ENCODE measurements at places on chromosomes 4 and X.

DNA sequence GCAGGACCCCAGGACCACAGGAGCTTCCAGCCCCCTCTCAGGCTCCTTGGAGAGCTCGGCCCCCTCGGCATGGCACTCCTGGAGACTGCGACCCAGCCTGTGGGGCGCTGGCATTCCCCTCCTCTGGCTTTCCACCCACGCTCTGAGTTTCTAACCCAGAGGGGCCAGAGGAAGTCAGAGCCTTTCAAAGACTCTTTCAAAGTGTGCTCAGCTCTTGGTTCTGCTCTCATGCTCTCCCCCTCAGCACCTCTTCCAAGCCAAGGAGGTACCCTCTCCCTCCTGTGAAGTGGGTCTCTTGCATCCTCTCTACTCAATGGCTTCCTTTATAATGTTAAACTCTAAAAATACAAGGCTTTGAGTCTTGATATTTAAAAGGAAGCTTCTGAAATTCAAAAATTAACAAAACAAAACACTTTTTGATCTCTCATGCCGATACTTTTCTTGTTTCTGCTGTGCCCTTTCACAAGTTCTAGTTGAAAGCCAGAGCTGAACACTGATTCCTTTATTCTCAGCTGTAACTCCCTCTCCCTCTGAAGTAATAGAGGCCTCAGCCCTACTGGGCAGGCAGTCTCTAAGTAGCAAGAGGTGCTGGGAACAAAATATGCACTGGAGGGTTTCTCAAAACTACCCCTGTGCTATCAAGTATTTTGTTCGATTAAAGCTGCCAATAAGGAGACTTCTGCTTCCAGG, 82.8 kb downstream of the NAT8L start:
- DNase-seq, result no peak

DNA sequence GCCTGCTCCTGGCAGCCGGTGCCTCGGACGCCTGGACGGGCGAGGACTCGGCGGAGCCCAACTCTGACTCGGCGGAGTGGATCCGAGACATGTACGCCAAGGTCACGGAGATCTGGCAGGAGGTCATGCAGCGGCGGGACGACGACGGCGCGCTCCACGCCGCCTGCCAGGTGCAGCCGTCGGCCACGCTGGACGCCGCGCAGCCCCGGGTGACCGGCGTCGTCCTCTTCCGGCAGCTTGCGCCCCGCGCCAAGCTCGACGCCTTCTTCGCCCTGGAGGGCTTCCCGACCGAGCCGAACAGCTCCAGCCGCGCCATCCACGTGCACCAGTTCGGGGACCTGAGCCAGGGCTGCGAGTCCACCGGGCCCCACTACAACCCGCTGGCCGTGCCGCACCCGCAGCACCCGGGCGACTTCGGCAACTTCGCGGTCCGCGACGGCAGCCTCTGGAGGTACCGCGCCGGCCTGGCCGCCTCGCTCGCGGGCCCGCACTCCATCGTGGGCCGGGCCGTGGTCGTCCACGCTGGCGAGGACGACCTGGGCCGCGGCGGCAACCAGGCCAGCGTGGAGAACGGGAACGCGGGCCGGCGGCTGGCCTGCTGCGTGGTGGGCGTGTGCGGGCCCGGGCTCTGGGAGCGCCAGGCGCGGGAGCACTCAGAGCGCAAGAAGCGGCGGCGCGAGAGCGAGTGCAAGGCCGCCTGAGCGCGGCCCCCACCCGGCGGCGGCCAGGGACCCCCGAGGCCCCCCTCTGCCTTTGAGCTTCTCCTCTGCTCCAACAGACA, 4.4 kb downstream of the SOD3 start:
- DNase-seq, result no peak

DNA sequence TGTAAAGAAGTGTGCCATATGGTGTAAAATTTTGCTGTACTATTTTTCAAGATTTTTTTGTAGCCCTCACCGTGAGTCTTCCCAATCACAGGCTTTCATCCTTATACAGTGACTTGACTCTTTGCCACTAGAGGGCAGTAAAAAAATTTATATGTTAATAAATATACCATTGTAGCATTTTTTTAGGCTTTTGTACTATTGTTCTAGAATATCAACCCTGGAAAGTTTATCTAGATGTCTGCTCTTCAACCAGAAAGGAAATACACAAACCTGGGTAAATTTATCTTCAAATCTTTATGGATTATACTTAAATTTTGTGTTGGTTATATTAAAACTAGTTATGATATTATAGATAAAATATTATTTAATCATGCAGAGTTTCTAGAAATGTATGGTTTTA, 235.3 kb downstream of the TENM3 start:
- DNase-seq, result no peak

DNA sequence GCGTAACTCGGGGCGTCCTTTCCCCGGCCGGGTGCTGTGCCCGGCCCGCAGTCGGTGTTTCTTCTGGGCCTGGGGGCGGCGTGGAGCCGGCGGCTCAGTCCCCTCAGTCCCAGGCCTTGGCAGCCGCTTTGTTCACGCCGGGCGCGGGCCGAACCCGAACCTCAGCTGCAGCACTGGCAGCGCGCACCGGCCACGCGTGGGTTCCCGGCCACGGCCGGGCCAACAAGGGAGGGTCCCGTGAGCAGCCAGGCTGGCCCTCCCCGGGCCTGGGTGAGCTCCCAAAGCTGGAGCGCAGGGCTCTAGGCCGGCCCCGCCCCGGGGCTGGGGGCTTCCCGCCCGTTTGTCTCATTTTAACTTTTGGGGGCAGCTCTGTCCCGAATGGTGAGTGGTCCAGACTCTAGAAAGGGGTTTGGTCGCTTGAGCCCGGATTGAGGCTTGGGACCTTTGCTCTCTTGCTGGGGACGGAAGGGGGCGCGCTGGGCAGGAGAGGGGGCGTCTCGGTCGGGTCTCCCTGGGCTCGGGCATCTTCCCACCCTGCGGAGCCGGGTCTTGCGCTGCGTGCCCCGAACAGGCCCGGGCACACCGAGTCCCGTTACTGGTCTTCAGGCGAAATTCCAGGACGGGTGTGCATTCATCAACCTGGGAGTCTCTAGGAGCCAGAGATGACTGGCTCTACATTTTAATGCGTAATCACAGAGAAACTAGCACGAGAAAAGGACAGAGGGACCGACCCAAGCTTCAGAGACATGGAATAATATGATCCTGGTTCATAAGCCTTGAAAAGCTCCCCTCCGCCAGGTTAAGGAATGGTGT, 177.1 kb downstream of the CBR4 start:
- no peak for DNase-seq

DNA sequence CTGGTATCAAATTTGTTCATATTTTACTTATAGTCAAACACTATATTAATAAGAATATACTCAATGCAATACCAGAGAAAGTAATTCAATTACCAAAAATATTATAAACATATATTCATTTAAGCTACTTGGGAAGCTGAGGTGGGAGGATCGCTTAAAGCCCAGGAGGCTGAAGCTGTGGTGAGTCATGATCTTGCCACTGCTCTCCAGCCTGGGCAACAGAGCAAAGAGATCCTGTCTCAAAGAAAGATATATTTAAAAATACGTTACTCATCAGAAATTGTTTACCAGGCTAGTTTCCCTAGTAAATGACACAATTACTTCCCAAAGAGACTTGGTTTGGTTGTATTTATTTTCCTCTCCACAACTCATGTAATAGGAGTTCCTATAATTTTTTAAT, 433.6 kb downstream of the GASK1B start:
- no peak for DNase-seq

DNA sequence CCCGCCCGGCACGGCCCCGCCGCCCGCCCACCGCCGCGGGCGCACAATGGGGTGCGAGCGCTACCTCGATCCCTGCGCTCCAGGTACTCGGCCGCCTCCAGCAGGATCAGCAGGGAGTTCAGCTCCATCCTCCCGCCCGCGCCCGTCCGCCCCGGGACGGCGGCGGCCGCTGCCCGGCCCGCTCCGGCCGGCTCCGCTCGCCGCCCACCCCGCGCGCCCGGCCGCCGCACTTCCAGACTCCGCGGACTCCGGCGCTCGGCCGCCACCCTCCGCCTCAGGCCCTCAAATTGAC, at the start of gene MXD4:
Gene MXD4, minus strand, starts transcription at position 257 of the 292 bp plus-strand sequence. Its CDS starts 129 bp downstream, at position 128.
- no peak for DNase-seq

DNA sequence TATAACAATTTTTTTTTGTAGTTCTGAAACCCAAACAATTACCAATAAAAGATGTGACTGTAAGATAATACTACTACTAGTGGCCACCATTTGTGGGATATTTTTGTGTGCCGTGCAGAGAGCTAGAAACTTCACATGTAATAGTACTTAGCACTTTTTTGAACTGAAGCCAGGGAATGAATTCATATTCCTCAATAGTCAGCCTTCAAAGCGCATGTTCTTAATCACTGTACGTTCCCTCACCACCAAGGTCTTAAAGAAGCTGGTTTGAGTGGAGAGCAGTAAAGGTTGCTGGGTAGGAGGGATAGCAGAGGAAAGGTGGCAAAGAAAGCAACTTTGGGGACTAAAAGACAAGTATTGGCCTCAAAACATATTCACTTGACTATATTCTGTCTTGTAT, 9.6 kb upstream of the RUFY3 start:
- no peak for DNase-seq

DNA sequence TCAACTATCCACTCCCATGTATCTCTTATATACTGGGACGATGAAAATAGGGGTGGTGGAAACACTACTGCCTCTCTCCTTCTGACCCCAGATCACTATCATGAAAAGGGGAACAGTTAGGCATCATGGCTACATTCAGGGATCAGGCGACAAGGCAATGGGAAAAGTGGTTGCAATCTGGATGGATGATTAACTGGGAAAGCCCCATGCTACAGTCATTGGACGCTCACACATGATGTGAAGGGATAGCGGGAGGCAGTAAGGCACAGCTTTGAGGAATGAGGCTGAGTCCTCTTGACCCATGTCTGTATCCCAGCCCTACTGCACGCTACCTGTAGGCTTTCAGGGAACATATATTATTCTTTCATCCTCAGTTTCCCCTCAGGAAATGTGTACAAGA, 10.2 kb downstream of the GASK1B start:
- no peak for DNase-seq

- peak; percentile 3 for DNase-seq
Measured at GRCh38 chr4:173333658-173334084, 487 bp downstream of the HMGB2 start.

GRCh38 chrX:2690856-2691542, at the start of gene CD99:
CD99 (plus strand) TSS chrX:2691295; CDS start chrX:2691361, 66 bp downstream.
- no peak for DNase-seq

- DNase-seq, result no peak
Measured at GRCh38 chr4:98930311-98930865, 1.5 kb upstream of the EIF4E start.

GRCh38 chr4:21991050-21991449, 42.5 kb upstream of the KCNIP4 start:
- DNase-seq, result no peak

DNA sequence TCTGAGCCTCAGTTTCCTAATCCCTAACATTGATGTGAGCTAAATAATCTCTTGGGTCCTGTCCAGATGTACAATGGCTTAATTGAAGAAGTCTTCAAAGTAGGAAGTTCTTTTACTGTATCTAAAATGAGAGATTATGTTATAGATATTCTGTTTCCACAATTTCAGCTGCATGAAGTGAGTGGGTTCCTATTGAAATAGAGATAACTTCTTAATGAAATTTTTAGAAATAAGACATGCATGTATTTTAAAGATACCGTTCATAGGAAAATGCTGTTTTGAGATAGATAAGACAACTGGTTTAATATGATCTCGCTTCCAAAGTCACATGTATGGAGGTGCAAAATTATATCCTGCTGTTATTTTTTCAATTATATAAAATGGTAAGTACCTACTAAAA, 71.9 kb downstream of the CLDN22 start:
- no peak for DNase-seq

GRCh38 chr4:135164601-135165000, 963.0 kb upstream of the PABPC4L start:
- no peak for DNase-seq

DNA sequence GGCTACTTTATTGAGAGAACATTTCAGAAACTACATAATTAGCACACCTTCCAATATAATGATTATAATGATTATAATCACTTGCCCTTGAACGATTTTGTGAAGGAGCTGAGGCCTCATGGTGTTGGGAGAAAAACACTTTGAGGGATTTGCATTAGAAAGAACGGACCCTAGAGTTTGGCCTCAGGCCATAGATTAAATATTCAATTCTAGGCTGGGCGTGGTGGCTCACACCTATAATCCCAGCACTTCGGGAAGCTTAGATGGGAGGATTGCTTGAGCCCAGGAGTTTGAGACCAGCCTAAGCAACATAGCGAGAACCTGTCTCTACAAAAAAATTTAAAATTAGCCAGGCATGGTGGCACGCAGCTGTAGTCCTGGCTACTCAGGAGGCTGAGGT, 12.9 kb upstream of the PRKG2 start:
- no peak for DNase-seq

- no peak for DNase-seq
Measured at GRCh38 chr4:53653484-53654053, 62.3 kb upstream of the LNX1 start.

DNA sequence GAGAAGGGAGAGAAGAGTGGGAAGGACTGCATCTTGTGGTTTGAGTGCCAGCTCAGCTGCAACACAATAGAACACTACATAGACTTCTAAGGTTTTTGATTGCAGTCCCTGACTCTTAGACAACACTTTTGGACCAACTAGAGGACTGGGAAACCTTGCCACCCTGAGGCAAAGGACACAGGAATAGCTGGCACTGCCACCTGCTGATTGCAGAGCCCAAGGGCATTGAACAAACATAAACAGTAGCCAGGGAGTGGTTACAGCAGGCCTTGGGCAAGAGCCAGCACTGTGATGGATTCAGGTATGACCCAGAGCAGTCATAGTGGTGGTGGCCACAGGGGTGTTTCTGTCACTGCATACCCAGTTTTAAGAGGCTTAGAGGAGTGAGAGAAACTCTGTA, 72.5 kb upstream of the CXorf51A start:
- no peak for DNase-seq
